ENCODE measurements at places on chromosomes 16 and 17.

DNA sequence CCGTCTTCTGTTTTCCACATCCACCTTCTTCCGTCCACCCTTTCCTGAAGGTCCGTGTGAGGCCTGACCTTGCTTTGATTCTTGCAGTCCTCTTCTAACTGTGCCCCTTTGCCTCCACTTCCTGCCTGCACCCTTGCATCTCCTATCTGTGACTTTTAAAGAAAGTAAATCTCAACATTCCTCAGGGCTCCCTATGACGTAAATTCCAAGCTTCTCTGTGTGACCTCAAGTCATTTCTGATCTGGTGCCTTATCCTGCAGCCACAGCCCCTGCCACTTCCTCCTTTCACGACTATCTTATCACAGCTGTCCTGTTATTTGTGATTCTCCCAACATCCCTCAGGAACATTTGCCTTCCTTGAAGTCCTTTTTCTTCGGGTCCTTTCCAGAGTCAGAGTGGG is 520.5 kb downstream of the CDH13 start:
- no peak for DNase-seq

DNA sequence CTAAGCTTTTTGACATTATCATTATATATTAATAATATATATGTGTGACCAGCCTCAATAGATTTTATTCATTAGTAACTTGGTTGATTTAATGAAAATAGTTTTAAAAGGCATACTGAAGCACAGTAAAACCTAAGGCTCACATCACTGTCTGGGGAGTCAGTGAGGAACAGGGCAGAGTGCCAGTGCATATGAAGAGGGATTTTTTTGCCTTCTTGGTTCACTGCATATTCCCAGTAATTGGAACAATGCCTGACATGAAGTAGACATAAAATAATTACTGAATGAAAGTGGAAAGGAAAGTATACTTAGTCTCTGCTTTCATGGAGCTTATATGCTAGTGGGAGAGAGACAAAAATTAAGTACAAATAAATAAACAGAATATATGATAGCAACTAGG is 81.1 kb downstream of the FTO start:
- no peak for DNase-seq

GRCh38 chr16:28935924-28936783 is 4.4 kb downstream of the CD19 start:
- peak; percentile 63 for DNase-seq

GRCh38 chr16:685967-686366 is 1.8 kb upstream of the JMJD8 start:
- DNase-seq = no peak

- DNase-seq = no peak
These were observed 133.7 kb downstream of the GSG1L start for GRCh38 chr16:27929818-27930217.

DNA sequence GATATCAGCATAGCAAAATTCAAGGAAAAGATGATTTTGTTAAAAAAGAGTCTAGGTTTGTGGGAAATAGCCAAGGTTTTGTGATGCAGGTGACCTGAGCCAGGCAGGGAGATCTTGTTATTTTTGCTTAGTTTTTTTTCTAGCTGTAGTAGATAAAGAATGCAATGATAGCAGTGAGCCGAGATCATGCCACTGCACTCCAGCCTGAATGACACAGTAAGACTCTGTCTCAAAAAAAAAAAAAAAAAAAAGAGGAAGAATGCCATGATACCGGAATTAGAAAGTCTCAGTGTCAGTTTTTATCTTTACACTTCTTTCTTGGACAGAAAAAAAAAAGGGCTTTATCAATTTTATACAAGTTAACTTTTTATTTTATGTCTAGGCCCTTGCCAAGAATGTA is 27.5 kb downstream of the TMEM238L start:
- DNase-seq = no peak

DNA sequence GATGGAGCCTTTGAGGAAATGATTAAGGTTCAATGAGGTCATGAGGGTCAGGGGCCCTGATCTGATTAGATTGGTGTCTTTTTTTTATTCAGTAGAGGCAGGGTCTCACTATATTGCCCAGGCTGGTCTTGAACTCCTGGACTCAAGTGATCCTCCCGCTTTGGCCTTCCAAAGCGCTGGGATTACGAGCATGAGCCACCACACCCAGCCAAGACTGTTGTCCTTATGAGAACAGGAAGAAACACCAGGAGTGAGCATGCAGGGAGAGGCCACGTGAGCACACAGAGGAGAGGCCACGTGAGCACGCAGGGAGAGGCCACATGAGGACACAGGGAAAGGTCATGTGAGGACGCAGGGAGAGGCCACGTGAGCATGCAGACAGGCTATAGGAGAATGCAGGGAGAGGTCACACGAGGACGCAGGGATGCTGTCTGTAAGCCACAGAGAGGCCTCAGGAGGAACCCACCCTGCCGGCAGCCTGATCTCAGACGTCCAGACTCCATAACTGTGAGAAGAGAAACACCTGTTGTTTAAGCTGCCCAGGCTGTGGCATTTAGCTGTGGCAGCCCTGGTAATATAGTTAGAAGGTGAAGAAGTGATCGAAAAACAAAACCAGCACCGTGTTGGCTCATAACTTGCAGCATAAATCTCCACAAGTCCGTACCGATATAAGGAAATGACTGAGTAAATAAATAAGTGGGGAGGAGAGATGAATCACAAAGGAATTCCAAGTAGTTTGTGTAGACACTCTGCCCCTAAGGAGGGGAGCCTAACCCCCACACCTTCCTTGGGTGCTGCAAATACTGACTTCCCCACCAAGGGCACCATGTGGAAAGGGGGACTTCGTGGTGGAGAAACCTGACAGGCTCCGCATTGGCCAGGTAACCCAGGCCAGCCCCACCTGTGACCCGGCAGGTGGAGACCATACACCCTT is 14.6 kb upstream of the CSNK1D start:
- no peak for DNase-seq

DNA sequence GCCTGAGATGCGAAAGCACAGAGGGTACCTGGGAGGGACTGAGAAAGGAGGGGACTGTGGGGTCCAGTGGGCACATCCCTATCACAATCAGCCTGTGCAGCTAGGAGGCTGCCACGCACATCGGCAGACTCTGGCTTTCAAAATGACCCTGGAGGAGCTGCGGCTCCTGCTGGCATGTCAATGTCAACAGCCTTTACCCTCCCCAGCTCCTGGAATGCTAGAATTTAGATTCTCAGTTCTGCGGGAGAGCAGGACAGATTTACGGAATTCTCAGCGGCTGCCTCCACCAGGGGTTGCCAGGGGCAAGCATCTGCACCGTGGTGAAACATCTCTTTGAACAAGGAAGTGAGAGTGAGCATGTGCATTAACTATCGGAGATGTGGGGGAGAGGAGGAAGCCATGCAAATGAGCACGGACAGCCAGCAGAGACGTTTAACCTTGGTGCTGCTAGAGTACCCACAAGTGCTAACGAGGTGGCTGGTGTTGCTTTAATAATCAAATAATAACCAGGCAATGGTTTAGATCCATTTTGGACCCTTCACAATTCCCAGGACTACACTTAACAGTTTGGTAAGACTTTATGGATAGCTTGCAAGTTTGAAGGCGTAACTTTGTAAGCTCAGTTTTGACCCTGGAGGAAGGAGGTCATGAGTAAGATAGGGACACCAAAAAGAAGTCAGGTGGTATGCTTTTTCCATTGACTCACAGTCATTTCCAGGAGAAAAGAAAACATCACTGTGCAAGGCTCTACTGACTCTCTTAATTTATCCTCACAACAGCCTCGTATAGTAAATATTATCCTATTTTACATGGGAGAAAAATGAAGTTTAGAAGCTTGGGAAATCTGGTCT is 54.1 kb downstream of the XYLT1 start:
- peak; percentile 11 for DNase-seq

DNA sequence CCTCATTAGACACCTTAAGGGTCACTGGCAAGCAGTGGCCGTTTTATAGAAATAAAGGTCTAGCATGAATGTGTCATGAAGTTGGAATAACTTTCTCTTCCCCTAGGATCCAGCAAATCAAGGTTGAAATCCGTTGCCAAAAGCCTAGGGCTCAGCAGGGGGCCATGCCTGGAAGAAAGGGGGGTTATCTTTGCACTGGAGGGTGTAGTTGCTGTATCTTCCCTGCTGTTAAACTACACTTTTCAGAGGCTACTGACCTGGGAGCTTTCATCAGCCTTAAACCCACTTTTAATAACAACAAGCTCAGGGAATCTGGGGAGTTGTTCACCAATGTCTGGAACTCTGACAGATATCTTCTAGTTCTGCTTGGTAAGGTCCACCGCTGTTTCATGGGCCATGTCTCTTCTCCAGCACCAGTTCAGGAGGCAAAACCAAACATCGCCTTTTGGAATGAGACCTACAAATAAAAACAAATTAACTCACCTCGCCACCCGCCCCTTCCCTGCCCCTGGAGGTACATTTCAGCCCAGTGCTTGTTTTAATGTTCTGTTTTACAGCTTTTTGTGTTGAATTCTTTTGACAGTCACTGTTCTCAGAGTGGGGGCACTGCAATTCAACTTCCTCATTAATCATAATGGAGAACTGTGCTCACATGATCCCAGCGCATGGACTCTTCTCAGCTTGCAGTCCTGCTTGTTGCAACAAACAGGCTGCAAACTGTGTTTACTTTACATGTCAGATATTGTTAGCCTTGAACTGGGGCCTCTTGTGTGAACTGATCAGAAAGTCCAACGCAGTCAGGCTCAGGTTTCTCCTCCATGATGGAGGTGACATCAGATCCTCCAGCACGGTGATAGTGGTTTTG is 508.7 kb downstream of the KCNJ2 start:
- DNase-seq = no peak

GRCh38 chr16:1298406-1298805 is 11.0 kb upstream of the UBE2I start:
- no peak for DNase-seq

- no peak for DNase-seq
These were observed 787 bp downstream of the AMDHD2 start for GRCh38 chr16:2520784-2521531.

- no peak for DNase-seq
These were observed 111.8 kb upstream of the NUDT7 start for GRCh38 chr16:77610496-77610895.

DNA sequence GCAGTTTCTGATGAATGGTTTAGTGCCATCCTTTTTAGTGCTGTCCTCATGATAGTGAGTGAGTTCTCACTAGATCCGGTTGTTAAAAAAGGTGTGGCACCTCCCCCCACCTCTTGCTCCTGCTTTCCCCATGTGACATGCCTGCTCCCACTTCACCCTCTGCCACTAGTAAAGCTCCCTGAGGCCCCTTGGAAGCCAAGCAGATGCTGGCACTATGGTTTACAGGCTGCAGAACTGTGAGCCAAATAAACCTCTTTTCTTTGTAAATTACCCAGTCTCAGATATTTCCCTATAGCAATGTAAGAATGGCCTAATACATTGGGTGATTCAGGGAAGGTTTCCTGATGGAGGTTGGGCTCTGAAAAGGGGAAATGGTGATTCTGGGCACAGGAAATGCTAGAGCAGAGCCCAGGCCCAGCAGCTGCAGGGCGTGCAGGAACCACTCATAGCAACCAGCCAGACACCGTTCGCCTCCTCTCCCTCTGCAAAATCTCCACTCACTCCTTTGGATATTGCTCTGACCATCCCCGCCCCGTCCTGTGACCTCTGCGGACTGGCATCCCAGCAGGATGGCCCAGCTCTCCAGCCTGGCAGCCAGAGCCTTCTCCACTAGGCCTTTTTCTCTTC is 2.6 kb upstream of the ADORA2B start:
- no peak for DNase-seq

- DNase-seq = no peak
These were observed 20.3 kb downstream of the SGF29 start for GRCh38 chr16:28573738-28574718.

DNA sequence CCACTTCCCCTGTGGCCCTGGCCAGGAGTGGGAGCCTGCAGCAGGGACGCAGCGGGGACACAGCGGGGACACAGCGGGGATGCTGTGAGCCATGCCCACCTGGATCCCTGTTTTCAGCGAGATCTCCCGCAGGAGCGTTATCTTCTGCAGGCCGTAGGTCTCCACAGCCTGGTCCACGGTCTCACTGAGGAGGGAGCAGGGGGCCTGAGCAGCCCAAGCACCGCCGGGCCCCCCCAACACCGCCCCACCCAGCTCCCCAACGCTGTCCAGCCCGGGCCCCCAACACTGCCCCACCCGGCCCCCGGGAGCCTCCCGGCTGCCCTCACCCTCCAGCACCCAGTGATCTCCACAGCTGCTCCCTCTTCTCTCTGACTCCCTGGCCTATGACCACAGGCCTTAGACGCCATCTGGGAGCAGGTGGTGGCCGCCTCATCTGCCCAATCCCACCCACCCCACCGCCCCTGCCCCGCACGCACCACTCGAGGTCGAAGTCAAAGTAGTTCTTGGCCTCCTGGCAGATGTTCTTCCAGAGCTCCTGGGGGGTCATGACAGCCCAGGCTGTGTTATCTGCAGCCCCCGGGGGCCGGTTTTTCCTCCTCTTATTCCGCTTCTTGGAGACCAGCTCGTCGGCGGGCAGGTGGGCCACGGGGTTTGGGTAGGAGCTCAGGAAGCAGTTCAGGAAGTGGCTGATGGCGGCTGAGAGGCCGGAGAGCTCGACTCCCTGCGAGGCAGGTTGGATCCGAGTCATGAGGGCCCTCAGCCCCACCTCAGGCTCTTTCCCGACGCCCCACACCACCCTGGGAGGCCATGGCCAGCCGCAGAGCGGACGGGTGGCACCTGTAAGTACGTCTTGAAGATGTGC is 17.0 kb downstream of the CLUH start:
- no peak for DNase-seq
